ENCODE measurements at places on chromosomes 2 and 18.

DNA sequence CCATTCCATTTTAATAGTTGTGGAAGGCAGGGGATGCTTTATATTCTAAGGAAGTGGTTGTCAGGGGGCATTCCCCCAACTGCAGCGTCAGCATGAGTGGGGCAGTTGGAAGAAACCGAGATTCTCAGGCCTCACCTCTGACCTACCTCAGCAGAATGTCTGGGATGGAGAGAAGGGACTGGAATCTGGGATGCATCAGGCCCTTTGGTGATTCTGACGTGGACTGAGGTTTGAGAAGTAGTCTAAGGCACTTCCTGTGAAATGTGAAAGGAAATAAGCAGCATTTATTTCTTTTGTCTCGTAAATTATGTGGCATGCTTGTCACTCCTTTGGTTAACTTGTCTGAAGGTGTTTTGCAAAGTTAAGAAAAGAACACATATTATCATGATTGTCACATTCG lies 540.7 kb upstream of the NETO1 start:
- DNase-seq, result no peak

GRCh38 chr2:15271941-15272542 lies 289.1 kb downstream of the NBAS start:
- no peak for DNase-seq

- no peak for DNase-seq
These were observed 27.4 kb upstream of the CUL3 start for GRCh38 chr2:224612578-224612977.

- no peak for DNase-seq
These were observed 14.6 kb downstream of the MRPL35 start for GRCh38 chr2:86213699-86214502.

DNA sequence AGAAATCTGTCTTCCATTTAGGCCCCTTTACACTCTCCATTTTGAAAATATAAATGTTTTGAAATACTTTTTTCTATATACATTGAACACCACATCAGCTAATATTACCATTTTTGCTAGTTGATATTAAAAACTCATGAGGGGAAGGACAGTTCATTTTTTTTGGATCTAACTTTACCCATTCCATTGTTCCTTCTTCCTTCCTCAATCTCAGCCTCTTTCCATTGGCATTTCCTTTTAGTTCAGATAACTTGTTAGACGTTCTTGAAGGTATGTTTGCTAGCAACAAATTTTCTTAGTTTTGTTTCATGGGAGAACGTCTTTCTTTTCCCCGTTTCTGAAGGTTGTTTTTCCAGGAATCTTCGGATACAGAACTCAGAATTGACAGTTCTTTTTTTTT lies 759.0 kb downstream of the SOCS6 start:
- no peak for DNase-seq

DNA sequence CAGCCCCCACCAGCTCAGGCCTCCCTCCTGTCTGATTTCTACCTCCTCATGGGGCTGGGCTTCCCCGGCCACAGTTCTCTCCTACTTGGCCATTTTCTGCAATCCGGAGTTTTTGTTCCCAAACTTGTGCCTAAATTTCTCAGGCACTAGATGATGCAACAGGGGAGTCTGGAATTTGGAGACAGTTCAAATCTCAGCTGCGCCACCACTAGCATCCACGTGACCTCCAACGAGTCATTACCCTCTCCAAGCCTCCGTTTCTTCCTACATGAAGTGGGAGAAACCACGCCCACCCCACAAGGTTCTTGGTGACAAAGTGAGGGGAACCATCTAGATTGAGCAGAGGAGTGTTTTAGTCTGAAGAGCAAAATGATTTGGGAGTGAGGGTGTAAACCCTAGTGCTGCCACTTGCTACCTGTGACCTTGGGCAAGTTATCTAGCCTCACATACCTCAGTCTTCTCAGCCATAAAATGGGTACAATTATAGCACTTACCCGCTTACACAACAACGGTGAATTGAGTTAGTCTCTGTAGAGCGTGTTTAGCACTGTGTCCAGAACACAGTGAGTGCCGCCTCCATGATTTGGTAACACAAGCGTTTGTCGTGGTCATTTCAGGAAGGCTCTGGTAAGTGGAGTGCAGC lies 61.4 kb upstream of the ASAP2 start:
- DNase-seq, result no peak

- DNase-seq, result no peak
These were observed 200.3 kb downstream of the PRKCE start for GRCh38 chr2:45851576-45852304.

GRCh38 chr18:22471546-22472131 lies 53.9 kb upstream of the CTAGE1 start:
- no peak for DNase-seq

GRCh38 chr2:19336781-19337180 lies 21.6 kb downstream of the OSR1 start:
- no peak for DNase-seq

GRCh38 chr18:58005011-58005410 lies 39.0 kb upstream of the NEDD4L start:
- no peak for DNase-seq

- DNase-seq, result no peak
These were observed 228.1 kb downstream of the LPIN1 start for GRCh38 chr2:11974573-11974972.

DNA sequence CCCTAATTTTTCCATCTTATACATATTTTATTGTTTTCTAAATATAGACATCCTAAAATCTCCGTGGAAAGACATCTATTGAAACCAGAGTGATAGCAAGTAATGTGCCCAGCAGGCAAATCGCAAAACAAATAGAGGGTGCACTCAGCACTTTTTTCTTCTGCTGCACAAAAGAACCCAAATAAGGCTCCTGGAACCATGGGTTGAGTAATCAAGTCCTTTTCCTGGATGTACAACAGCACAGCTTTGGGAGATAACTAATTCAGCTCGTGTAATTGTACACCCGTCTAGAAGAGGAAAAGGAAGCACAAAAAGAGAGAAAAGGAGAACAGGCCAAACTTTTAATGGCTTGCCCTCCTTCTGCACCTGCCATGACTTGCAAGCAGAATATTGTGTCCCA lies 126.9 kb upstream of the TLK1 start:
- no peak for DNase-seq

DNA sequence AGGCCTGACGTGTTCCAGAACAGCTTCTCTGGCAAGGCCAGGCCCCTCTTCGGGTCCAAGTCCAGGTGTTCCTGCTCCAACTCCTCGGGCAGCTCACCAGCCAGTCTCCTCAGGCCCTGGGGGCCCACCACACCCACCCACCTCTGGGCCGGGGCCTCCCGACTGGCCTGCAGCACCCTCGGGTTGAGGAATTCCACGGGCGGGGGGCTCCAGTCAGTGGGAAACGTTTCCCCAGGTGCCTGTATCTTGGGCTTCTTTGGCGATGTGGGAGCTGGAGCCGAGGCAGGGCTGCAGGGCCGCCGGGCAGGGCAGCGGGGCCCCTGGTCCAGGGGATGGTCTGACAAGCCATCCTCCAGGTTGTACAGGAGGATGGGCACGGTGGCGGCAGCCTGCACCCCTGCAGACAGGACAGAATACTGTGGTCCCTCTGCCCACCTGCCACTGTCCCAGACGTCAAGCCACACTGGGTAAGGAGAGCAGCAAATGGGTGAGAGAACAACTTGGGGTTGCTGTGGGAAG lies 14.4 kb downstream of the FAM178B start:
- DNase-seq, result no peak

DNA sequence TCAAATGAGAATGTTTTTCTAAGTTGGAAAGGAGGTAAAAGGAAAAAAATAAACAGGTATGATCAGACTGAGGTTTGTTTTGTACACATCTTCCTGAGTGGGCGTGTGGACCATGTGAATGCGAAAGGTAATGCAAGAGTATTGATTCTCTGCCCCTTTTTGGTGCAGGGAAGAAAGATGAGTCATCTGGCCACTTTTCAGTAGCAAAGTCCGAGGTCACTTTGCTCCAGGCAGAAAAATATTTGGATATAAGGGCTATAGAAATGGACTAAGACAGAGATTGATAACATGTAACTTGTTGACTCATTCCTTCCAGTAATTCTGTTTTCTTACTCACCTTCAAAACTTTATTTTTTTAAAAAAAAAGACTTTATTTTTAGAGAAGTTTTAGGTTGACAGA lies 130.5 kb downstream of the DSEL start:
- no peak for DNase-seq

DNA sequence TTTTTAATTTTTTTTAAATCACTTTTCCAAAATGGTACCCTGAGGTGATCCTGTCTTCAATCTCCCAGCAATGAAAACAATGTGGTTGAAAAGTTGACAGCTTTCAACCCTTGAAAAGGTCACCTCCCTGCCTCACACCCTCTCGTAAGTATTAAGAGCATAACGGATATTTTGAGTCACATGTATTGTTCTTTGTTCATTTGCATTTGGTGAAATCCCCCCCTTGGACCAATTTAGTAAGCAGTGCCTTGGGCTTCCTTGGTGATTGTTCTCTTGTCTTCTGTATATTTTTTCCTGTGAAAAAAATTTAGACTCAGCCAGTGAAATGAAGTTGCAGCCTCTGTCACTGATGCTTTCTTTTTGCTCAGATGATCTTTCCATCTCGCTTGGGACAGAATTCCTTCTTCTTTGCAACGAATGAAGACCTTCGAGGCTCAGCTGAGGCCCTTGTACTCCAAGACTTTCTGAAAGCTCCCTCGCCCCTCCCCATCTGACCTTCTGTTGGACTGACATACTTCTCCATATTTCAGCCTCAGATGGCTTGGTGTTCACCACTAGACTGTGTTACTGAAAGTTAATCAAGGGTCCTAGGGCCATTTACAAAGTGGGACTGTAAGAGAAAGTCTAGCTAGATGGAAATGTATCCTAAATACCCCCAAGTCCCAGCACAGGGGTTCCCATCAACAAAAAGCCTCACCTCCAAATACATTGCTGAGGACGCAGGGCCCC lies 158.4 kb downstream of the BCL2 start:
- peak; percentile 25 for DNase-seq

- no peak for DNase-seq
These were observed 569.3 kb downstream of the TDRD15 start for GRCh38 chr2:21693081-21693480.

- peak; percentile 24 for DNase-seq
These were observed 79.0 kb downstream of the CIB4 start for GRCh38 chr2:26561918-26562810.

DNA sequence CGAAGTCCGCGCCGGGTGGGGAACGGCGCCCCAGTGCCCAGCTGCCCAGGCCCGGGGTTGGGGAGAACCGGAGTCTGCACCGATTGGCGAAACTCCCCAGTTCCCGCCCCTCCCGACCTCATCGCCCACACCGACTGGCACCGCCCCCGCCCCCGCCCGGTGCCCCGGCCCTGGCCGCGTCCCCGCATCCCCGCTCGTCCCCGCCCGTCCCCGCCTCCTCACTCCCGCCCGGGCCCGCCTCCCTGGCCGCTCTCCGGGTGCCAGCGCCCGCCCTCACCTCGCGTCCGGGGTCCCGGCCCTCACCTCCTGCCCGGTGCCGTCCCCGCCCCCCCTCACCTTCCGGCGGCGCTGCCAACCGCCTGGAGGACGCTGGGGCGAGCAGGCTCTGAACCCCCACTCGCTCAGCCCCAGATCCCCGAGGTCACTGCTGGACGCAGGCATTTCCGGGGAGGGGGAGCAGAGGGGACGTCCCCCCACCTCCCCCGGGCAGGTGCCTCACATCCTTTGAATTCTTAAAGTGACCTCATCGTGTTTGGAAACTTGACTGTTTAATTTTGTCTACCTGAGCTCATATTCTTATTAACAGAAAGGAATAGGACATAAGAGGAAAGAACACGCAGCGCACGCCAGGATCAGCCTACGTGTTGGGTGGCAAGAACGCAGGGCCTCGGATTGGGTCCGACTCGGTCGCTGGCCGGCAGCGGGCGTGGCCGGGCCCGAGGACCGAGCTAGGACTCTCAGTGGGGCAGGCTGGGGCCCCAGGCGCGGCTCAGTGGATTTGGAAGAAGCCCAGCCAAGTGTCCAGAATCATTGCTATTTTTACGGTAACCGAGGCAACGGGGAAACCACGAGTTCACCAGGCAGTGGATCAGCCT lies at the start of gene FAM110C:
FAM110C (minus strand) TSS at position 35 of the 875 bp plus-strand sequence. CDS start 120 bp downstream, outside the sequence.
- DNase-seq, result peak; percentile 18

DNA sequence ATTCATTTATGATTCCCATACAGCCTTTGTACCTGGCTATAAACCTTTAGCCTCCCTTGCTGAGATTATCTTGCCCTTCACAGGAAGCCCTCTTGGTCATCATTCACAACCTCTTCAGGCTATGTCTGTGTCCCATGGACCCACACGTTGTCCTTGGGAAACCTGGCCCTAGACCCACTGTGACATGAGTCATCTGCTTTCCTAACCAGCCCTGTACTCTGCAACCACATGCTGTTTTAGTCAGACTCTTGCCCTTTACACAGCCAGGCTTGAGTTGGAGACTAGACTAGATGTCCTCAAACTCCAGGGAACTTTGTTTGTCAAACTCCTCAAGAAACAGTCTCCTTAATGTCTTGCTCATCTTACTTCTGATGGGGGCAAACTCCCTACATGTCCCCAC lies 229.3 kb upstream of the ZSWIM2 start:
- no peak for DNase-seq

GRCh38 chr2:28662468-28663181 lies 89.0 kb upstream of the PPP1CB start:
- DNase-seq, result no peak

Measured in stimulated activated CD8-positive, alpha-beta memory T cell treated with anti-CD3 and anti-CD28 coated beads, Interleukin-15, amount 100 ng/mL, for 48 hours (primary cell).